ENCODE measurements at places on chromosomes 6 and 20. TPM values are rescaled to one million over a fixed set of nuclear protein-coding genes. Genes with fewer than 3 reads are reported as not detected.
A peak's percentile ranks its signal among the peaks of the same experiment; 100 is the strongest.

- DNase-seq, result no peak
These were observed 135.5 kb downstream of the CENPW start for GRCh38 chr6:126475449-126475848.

The CST2 gene
- total RNA-seq, result not detected

- DNase-seq, result peak; percentile 26
These were observed 130.8 kb downstream of the SYCP2 start for GRCh38 chr20:59802471-59803221.

- no peak for DNase-seq
These were observed 6.6 kb downstream of the REPS1 start for GRCh38 chr6:138981416-138981815.

The MYLK4 gene
- total RNA-seq, result 0.59 TPM

The TBC1D32 gene
- 2.8 TPM for total RNA-seq

The PHACTR1 gene
- 1.5 TPM for total RNA-seq

- DNase-seq, result no peak
These were observed 40.9 kb upstream of the PKIB start for GRCh38 chr6:122569230-122569771.

DNA sequence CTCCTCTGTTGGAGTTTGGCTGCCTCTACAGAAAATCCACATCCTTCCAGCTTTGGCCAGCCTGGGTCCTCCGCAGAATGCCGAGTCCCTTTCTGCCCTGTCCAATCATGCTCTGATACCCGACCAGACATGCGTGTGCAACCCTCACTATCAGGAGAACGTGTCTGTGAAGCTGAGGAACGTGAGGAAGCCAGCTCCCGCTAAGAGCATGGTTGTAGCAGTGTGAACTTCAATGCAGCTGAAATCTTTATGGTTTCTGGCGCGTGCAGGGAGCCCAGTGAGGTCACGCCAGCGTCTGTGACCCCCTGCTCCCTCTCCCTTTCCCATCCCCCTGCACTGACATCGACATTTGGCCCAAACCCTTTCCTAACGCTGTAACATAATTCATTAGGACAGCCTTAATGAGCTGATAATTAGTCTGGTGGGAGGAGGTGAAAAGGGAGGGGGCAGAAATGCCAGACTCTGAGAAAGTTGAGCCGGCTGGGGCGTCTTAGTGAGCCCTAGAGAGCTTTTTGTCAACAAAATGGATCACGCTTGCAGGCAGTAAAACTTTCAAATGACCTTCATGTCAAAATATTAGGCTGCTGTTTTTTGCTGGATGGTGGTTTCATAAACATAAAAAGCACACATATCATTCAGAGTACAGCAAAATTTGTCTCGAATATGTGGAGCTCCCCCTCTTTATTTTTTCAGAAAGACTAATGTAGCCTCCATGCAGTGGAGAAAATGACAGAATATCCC is 423.3 kb downstream of the QKI start:
- no peak for DNase-seq

DNA sequence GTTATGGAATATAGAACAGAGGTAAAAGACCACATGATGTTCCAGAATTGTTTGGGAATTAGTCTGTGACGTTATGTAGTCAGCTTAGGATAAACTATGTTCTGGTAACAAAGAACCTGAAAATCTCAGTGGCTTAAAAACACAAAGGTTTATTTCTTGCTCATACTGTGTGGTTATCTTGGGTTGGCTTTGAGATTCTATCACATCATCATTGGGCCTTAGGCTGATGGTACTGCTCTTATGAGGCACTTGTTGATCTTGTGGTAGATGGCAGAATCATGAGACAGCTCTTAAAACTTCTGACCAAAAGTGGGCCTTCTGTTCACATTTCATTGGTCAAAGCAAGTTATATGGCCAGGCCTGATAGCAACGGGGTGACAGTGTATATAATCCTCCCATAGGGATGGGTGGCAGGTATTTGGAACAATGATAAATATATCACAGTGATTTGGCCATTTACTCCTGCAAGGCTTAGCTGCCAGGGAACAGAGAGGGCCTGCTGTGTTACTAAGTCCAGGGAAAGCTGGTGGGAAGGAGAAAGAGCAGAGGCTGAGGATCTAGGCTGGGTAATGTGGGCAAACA is 13.5 kb downstream of the DHX35 start:
- DNase-seq, result no peak

The BACH2 gene
- total RNA-seq, result 3.7 TPM

DNA sequence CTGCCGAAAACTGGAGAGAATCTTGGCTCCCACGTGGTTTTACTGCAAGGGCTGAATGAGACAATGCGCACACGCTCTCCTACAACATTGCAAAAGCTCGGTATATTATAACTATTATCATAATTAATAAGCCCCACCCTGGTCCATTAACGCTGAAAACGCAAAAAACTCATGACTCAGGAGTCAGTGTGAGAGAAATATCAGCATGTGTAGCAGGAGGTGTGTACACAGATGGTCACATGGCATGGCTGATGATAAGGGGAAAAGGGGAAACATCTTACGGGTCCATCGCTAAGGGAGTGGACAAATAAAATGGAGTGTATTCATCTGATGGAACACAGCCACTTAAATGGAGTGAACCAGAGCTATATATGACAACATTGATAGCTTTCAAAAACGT is 29.2 kb downstream of the CDH22 start:
- no peak for DNase-seq

GRCh38 chr20:61042506-61043385 is 209.3 kb upstream of the CDH4 start:
- no peak for DNase-seq

DNA sequence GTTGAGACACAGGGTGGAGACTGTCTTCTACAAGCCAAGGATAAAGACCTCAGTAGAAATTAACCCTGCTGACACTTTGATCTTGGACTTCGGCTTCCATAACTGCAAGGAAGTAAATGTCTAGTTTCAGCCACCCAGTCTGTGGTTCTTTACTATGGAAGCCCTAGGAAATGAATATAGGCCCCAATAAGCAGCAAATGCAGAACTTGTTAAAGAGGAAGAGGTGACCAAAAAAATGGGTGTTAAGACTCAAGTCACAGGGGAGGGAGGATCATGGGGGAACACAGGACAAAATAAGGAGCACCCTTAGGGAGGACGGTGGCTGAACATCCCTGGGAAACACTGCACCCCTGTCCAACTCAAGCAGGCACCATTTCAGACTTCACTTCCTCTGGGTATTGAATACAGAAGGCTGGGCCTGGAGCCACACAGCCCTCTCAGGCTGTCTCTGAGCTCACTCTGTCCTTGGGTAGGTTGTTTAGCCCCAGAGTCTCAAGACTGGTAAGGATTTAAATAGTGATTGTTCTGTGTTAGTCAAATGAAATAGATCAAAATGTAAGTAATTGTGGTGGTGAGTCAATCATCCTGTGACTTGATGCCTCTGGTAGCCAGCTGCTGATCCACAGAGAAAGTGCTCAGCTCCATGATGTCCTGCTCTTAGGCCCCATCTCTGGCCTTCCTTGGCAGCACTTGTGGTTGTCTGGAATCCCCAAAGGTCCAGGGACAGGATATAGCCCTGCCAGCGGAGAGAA is 30.5 kb upstream of the SIRPD start:
- DNase-seq, result no peak

DNA sequence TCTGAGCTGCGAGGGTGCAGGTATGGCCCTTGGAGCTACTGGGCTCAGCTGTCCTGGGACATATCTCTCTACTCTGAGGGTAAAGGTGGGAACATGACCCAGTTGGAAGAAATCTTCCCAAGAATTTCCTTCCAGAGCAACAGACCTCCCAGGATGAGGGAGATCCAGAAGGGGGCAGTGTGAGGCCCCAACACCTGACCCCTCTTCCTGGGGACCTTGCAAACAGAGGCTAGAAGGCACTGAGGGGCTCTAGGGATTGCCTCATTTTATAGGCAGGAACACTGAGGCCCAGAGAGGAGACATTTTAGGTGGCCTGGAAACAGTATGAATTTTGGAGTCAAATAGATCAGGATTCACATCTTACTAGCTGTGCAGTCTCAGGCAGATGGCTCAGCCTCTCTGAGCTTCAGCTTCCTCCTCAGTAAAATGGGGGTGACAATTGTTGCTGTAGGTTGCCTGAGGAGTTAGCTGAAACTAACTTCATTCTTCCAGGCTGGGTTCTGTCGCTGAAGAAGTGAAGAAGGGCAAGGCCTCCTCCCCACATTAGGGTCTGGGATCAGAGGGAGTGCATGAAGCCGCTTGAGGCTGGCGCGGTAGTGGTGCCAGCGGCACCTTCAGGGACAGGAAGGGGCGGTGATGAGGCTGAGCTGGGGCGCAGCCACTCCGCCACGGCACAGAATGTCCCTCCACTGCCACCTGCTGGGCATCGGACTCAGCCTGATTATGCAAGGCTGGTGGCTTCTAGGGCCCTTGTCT is 11.4 kb downstream of the KCNK17 start:
- DNase-seq, result peak; percentile 84

The RAET1L gene
- total RNA-seq, result not detected

DNA sequence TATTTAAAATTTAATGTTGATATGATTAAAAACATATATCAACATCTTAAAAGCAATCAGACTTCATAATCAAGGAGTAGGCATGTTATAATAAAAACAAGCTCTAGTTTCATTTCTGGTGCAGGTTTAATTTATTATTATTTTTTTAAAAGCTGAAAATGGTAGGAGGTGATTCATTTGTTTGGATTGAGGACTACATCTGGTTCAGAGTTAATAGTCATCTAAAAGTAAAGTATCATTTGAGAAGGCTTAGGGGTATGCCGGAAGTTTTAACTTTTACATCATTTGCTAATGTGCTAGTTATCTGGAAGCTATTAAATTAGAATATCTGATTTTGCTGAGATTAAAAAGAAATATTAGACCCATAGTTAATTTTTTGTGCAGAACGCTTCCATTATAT is 169.5 kb upstream of the LAMA2 start:
- no peak for DNase-seq

DNA sequence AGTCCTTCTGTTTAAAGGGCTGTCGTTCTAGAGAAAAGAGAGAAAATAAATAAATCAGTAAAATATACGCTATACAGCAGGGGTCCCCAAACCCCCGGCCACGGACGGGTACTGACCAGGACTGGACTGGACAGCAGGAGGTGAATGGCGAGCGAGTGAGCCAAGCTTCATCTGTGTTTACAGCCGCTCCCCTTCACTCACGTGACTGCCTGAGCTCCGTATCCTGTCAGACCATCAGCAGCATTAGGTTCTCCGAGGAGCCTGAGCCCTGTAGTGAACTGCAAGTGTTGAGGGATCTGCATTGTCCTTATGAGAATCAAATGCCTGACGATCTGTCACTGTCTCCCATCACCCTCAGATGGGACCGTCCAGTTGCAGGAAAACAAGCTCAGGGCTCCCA is 76.5 kb downstream of the ZNF217 start:
- no peak for DNase-seq

The BPIFB6 gene
- total RNA-seq, result not detected

DNA sequence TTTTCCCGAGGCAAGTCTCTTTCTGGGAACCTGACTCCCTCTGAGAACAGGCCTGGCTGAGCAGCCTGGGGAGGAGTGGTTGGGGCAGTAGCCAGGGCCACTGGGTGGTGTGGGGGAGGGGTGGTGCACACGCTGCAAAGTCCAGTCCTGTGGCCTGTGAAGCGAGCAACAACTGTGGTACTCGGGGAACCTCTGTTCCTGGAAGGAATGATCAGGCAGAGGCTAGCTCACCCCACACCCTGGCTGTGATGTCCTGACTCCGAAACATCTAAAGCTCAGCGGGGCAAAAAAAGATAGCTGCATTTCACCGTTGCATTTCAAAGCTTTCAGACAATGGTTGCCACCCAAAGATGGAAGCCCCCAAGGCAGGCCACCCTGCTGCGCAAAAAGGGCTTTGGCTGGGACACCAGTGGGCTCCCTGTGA is 25.5 kb downstream of the PCK1 start:
- DNase-seq, result peak; percentile 69

DNA sequence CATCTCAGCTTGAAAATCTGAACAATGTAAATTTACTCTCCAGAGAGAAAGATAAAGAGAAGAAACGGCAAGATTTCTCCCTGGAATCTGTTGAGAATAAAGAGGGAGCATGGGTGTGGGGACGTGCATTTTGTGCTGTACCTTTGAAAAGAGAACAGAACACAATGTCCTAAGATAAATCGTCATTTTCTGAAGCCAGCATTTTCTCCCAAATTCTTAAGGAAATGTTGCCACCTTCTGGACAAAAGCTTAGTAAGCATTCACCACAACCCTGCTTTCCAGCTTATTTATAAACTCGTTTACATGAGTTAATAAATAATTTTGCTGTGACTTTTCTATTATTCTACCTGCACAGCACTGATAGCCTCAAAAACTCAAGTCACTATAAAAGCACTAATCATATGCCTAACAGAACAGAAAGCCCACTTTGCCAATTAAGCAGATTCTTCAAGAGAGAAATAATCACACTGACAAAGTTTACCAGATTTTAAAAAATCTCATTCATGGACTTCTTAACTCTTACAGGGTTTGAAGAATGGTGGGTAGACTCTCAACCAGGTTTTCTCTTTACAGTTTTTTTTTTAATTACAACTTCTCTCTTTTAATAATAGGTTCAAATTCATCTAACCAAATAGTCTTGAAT is 155.8 kb downstream of the MBOAT1 start:
- no peak for DNase-seq

The NT5DC1 gene
- total RNA-seq, result 10.4 TPM
